ENCODE measurements at places on chromosomes 12 and 14.

GRCh38 chr12:109542876-109543275 is 30.4 kb downstream of the MMAB start:
- DNase-seq, result no peak

DNA sequence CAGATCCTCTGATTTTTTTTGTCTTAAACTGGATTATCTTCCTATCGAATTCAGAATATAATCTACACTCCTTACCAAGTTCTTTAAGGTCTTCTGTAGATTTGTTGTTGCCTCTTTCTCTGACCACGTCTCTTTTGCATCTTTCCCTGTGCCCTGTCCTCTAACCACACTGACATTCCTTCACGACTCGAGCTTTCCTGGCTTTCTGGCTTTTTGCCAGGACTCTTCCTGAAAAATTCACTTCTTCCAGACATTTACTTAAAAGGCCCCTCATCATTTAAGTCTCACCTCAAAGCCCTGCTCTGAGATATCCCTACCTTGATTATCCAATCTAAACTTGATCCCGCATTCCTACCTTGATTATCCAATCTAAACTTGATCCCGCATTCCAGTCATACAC is 422.3 kb upstream of the DCN start:
- no peak for DNase-seq

DNA sequence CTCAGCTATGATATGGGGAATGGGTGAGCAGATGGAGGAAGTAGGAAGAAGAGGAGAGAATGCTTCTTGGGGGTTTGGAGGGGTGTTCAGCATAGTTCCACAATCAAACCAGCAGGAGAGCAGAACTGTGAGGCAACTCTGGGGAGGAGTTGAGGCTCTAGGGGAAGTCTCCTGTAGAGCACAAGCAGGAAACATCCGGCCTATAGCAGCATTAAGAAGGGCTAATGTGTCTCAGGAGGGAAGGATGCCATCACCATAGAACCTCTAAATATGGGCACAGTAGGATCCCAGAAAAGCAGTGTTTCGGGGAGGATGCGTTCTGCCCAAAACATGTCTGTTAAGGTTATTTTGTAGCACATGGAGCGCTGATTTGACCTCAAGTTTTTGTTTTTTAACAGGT is 8.4 kb upstream of the SALL2 start:
- no peak for DNase-seq

DNA sequence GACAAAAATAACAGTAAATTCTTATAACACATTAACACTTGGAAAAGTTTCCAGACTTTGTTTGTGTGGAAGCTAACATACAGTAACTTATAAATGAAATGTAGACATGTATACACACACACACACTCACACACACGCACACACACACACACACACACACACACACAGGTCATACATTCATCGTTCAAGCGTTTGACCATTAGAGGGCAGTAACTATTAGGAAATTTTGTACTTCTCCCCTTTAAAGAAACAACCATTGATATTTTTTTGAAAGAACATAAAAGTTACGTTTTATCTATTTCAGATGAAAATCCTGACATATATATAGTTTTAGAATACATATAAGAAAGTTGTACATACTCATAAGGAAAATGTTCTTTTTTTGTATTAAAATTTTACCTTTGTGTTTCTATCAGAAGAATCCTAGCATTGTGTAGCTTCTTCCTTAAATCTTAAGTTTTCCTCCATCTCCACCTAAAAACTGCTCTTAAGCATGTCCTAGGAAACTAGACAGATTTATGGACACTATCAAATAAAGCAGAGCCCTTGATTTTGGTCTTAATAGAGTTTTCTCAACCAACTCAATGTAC is 29.0 kb downstream of the PTPRQ start:
- peak; percentile 4 for DNase-seq

- no peak for DNase-seq
Observed at GRCh38 chr12:52321418-52321817, 220 bp upstream of the KRT83 start.

GRCh38 chr14:71122866-71123565 is 215.8 kb downstream of the PCNX1 start:
- no peak for DNase-seq

- DNase-seq, result no peak
Observed at GRCh38 chr14:58801086-58801485, 163.3 kb downstream of the DACT1 start.

All from activated naive CD4-positive, alpha-beta T cell treated with anti-CD3 and anti-CD28 coated beads for 36 hours (primary cell).